Gastroesophageal sphincter (tissue), 4 donors: ENCODE measurements at places on chromosomes 5 and 9. TPM values are rescaled to one million over a fixed set of nuclear protein-coding genes. Genes with fewer than 3 reads are reported as not detected.
A peak's percentile ranks its signal among the peaks of the same experiment; 100 is the strongest.

DNA sequence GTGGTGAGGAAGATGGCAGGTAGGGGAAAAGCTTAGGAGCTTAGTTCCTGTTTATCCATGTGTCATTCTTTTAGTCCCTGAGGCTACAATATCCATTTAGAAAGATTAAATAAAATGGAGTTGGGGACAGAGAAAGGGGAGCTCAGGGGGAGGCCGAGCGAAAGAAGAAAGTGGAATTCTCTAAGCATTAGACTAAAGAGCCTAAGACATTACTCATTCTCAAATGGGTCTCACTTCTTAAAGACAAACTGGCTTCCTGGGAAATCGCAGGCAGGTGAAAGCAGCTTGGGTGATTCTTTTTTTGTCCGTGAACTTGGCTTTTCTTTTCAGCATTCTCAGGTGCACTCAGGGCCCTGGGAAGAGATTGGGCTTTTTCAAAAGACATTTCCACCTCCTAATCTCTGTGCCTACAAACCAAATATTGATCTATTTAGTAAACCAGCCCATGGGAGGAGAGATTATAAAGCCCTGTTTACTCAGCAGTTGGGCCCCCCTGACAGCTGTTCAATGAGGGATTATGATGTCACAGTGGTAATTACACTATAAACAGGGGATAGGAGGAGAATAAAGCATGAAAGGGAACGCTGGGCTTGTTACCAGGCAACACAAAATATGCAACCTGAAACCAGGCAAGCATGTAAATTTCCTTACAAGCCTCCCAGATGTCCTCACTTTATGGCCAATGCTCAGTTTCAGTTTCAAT, 584.0 kb downstream of the ACTL7B start:
- ATAC-seq, result peak; percentile 61

GRCh38 chr5:107580889-107581820, 89.6 kb downstream of the EFNA5 start:
- peak; percentile 70 for ATAC-seq

DNA sequence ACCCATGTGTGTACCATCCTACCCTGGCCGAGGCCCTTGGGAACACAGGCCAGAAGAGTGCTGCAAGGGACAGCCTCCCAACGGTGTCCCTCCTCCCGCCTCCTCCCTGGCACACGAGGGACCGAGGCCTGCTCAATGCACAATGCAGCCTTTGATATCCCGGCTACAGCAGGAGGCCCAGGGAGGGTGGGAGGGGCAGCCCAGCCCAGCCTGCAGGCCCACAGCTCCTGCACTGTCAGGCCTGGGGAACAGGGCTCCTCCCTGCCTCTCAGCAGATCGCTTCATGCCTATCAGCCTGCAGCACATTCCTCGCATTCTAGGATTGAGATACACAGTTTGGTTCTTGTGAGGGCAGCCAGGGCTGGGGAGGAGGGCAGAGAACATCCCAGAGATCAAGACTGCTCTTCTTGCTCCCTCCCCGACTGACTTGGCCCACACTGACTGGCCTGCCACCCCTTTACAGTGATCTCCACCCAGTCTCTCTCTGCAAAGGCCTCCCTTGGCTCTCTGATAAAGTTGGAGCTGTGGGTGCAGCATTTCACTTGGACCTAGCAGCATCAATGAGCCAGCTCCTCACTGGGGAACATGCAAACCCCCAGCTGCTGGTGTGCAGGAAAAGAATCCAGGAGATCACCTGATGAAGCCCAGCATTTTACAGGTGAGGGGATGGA, at the start of gene SH3TC2:
Gene SH3TC2, minus strand, starts transcription at position 46 of the 671 bp plus-strand sequence. Its CDS starts 40 bp downstream, at position 6.
- peak; percentile 54 for ATAC-seq

DNA sequence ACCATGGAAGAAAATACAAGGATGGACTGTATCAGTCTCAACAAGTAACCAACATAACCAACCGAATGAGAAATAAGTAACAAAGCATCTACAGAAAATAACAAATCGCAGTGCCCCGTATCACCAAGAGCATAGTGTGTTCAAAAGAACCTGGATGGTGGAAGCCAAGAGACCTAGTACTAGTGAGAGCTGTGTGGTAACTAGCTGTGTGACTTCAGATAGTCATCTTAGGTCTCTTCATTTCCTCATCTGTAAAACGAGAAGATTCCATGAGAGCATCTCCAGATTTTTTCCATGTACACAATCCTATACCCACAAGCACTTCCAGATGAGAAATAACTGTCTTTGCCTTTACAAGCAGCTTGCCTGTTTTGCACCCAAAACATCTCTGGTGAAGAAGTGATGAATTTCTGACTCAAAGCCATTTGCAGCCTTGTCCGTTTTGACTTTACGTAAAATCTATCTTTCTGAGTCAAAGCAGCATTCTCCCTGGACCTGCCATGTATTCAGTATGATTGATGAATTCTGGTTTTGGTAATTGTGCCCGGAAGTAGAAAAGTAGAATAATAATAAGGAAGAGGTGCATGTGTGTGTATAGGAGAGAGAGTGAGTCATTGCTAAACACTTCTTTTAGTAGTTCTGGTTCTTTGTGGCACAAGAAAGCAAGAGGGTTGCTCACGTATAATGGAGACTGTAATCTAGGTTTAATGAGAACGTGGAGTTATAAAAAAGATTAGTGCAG, 41.0 kb downstream of the AOPEP start:
- no peak for ATAC-seq

- ATAC-seq, result no peak
These were observed 3.9 kb downstream of the PPP3R2 start for GRCh38 chr9:101590901-101591300.

AGXT2 gene
- not detected for total RNA-seq

STPG3 gene
- not detected for total RNA-seq
